Activated naive CD8-positive, alpha-beta T cell treated with anti-CD3 and anti-CD28 coated beads for 36 hours (primary cell): ENCODE measurements at places on chromosomes 12 and 14. TPM values are rescaled to one million over a fixed set of nuclear protein-coding genes. Genes with fewer than 3 reads are reported as not detected.

PLA2G1B gene
- not detected for total RNA-seq

NID2 gene
- not detected for total RNA-seq

KLRK1 gene
- total RNA-seq = 112 TPM

EXOC3L4 gene
- total RNA-seq = not detected

LHX5 gene
- not detected for total RNA-seq

PPM1H gene
- total RNA-seq = 0.04 TPM
